Lower lobe of right lung (tissue), 2 donors: ENCODE measurements at places on chromosomes 16 and 17. TPM values are rescaled to one million over a fixed set of nuclear protein-coding genes. Genes with fewer than 3 reads are reported as not detected.

- no peak for DNase-seq
- peak overlapping the region; percentile 46 for H3K4me3 ChIP-seq
- H3K27me3 ChIP-seq = peaks cover 5% of the 10 kb centered on the region
- peaks cover 68% of the 10 kb centered on the region for H3K4me1 ChIP-seq
- H3K36me3 ChIP-seq = peaks cover 5% of the 10 kb centered on the region
- H3K27ac ChIP-seq = peak overlapping the region; percentile 95
These were observed 9.9 kb upstream of the TSPOAP1 start for GRCh38 chr17:58338454-58338840.

- no peak for DNase-seq
- no peak overlapping the region for H3K27ac ChIP-seq
- no peak overlapping the region for H3K4me3 ChIP-seq
- no peaks in the 10 kb centered on the region for H3K27me3 ChIP-seq
- H3K4me1 ChIP-seq = no peaks in the 10 kb centered on the region
These were observed 240.1 kb downstream of the FTO start for GRCh38 chr16:53944025-53944424.

GRCh38 chr17:75998327-75998795, 2.3 kb upstream of the CDK3 start:
- H3K27ac ChIP-seq = peak overlapping the region; percentile 36
- DNase-seq = no peak
- no peaks in the 10 kb centered on the region for H3K27me3 ChIP-seq
- H3K4me1 ChIP-seq = peaks cover 32% of the 10 kb centered on the region
- no peak overlapping the region for H3K4me3 ChIP-seq

GRCh38 chr17:27896701-27897100, 3.5 kb upstream of the LYRM9 start:
- H3K27ac ChIP-seq = no peak overlapping the region
- H3K4me3 ChIP-seq = no peak overlapping the region
- no peak for DNase-seq
- peaks cover 6% of the 10 kb centered on the region for H3K27me3 ChIP-seq
- peaks cover 13% of the 10 kb centered on the region for H3K4me1 ChIP-seq

GRCh38 chr16:67678354-67679023, 11.9 kb downstream of the C16orf86 start:
- H3K36me3 ChIP-seq = peaks cover 23% of the 10 kb centered on the region
- H3K4me3 ChIP-seq = no peak overlapping the region
- no peak for DNase-seq
- H3K27me3 ChIP-seq = no peaks in the 10 kb centered on the region
- peak overlapping the region; percentile 5 for H3K27ac ChIP-seq

DNA sequence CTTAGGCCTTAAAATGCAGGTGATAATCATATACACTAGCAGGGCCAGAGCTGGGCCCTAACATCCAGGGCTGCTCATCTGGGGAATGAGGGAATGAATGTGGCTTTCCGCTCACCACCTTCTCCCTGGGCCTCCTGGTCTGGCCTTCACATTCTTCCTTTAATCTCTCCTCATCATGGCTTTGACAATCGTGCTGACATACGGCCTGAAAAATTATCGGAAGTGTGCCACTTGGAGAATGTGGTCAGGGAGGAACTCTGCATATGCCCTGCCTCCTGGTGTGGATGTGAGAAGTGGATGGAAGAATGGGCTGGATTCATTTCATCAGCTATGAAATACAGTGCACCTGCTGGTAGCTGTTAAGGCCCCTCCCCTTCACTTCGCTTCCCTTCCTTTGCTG, 2.4 kb downstream of the WSCD1 start:
- peaks cover 9% of the 10 kb centered on the region for H3K4me1 ChIP-seq
- H3K27ac ChIP-seq = no peak overlapping the region
- no peaks in the 10 kb centered on the region for H3K36me3 ChIP-seq
- no peak overlapping the region for H3K4me3 ChIP-seq
- H3K27me3 ChIP-seq = peaks cover 27% of the 10 kb centered on the region
- DNase-seq = no peak

GRCh38 chr16:728131-728889, 1.4 kb downstream of the HAGHL start:
- H3K27me3 ChIP-seq = peaks cover 31% of the 10 kb centered on the region
- peaks cover 24% of the 10 kb centered on the region for H3K4me1 ChIP-seq
- H3K27ac ChIP-seq = no peak overlapping the region

GRCh38 chr17:32536736-32537643, 50.2 kb downstream of the CDK5R1 start:
- no peak overlapping the region for H3K27ac ChIP-seq
- no peak overlapping the region for H3K4me3 ChIP-seq
- DNase-seq = no peak
- no peaks in the 10 kb centered on the region for H3K4me1 ChIP-seq
- H3K27me3 ChIP-seq = no peaks in the 10 kb centered on the region

- no peak for DNase-seq
- no peak overlapping the region for H3K4me3 ChIP-seq
- no peaks in the 10 kb centered on the region for H3K36me3 ChIP-seq
- no peak overlapping the region for H3K27ac ChIP-seq
- no peaks in the 10 kb centered on the region for H3K27me3 ChIP-seq
- H3K4me1 ChIP-seq = peaks cover 9% of the 10 kb centered on the region
These were observed 255.3 kb upstream of the CDH11 start for GRCh38 chr16:65377195-65377594.

DNA sequence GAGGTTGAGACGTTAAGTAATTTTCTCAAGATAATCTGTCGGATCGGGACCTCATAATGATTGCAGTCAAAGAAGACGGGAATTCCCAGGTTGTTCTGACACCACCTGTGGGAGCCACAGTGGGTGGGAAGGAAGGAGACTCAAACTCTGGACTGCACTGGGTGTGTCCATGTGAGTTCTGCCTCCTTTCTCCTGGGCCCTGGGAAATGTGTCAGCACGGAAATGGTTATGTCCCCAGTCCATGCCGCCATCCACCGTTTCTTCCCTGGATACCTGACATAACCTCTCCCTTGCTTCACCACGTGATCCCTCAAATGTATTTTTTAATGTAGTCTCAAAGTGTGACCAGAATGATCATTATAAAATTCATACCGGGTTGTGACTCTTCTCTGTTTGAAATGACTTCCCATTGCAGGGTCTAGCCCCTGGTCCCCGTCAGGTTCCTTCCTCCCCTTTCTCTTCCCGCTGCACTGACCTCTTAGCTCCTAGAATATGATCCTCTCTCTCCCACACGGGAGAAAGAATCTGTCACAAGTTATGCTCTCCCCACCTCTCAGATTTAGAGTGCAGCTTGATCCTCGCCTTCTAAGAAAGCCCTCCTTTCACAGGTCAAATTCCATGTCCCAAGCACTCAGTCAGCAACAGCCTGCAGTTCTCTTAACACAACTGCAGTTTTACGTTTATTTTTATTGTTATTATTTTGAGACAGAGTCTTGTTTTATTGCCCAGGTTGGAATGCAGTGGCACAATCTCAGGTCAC, 820.0 kb upstream of the EEF2KMT start:
- no peak for DNase-seq
- H3K27ac ChIP-seq = no peak overlapping the region
- H3K4me3 ChIP-seq = no peak overlapping the region
- H3K27me3 ChIP-seq = no peaks in the 10 kb centered on the region

GRCh38 chr16:4166821-4167220, 50.6 kb upstream of the ADCY9 start:
- DNase-seq = no peak
- no peaks in the 10 kb centered on the region for H3K36me3 ChIP-seq
- no peak overlapping the region for H3K4me3 ChIP-seq
- no peak overlapping the region for H3K27ac ChIP-seq

DNA sequence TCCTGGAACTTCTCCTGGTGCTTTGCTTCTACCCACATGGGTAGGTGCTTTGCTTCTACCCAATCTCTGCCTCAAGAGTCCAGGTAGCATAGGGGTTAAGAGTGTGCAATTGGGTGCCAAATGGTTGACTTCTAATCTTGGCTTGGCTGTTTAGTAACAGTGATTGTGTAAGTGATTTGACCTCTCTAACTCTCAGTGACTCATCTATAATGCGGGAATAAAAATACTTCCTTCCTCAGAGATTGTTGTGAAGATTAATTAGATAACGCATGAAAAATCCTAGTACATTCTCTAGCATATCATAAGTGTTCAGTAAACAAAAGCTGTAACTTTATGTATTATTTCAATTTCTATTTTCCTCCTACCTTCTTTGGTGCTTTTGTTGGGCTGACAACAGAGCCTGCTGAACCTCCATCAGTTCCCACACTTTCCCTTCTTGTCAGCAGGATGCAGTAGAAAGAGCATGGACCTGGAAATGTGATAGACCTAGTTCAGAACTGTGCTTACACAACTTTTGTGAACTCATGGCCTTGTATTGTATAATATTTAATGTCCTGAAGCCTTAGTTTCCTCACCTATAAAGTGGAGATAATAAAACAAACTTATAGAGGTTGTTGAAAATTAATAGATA, 72.9 kb upstream of the SMIM36 start:
- no peaks in the 10 kb centered on the region for H3K36me3 ChIP-seq
- no peak overlapping the region for H3K4me3 ChIP-seq
- H3K27me3 ChIP-seq = no peaks in the 10 kb centered on the region
- no peak for DNase-seq
- peaks cover 36% of the 10 kb centered on the region for H3K4me1 ChIP-seq

DNA sequence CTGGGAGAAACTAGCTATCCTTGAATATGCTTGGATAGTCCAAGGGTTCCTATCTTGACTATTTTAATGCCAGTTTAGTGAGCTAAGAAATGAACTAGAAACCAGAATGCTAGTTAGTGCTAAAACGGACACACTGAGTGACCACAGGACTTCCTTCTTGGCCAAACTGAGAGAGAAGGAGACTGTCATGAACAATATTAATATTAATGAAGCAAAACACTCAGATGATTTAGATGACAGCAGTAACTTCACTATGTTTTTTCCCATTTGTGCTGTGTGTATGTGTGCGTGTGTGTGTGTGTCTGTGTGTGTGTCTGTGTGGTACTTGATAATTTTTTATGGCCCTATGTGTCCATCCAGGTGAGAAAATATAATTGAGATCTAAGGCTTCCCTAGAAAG, 2.2 kb upstream of the ATXN1L start:
- DNase-seq = no peak
- no peak overlapping the region for H3K4me3 ChIP-seq
- peaks cover 15% of the 10 kb centered on the region for H3K4me1 ChIP-seq

DNA sequence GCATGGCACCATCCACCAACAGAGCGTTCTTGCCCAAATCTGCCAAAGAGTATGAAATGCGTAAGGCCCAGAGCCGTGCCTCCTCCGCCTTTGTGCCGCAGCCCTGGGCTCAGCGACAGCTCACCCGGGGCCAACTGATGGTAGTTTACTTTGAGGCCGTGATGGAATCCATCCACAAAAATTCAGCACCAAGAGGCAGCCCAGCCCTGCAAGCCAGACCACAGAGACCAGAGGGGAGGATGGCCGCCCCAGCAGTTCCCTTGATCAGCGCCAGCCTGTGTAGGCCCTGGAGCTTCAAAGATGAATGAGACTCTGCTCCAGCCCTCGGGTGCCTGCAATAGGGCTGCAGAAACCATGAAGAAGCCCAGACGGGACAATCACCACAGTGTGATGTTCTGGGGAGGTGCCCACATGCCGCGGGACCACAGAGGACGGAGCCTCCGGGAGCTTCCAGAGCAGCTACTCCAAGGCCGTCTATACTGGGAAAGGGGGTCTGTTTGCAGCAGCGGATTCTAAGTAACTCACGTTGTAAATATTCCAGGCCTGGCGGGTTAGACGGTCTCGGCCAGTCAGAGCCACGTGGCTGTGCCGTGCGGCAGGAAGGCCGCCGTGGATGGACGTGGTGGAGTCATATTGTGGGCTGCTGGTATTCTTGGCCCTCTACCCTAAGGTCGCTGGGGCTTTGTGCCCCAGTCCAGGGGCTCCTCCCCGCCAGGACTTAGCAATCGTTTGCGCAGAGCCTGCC, 80.3 kb downstream of the RBFOX3 start:
- H3K36me3 ChIP-seq = no peaks in the 10 kb centered on the region
- peaks cover 43% of the 10 kb centered on the region for H3K27me3 ChIP-seq
- peak; percentile 39 for DNase-seq

- no peak overlapping the region for H3K27ac ChIP-seq
- H3K4me3 ChIP-seq = no peak overlapping the region
- no peaks in the 10 kb centered on the region for H3K36me3 ChIP-seq
- H3K4me1 ChIP-seq = peaks cover 15% of the 10 kb centered on the region
- H3K27me3 ChIP-seq = no peaks in the 10 kb centered on the region
These were observed 20.7 kb upstream of the TVP23A start for GRCh38 chr16:10839279-10839666.

- DNase-seq = peak; percentile 53
- peak overlapping the region; percentile 71 for H3K27ac ChIP-seq
- peaks cover 29% of the 10 kb centered on the region for H3K4me1 ChIP-seq
- H3K27me3 ChIP-seq = no peaks in the 10 kb centered on the region
- H3K4me3 ChIP-seq = no peak overlapping the region
These were observed 7.0 kb upstream of the MILR1 start for GRCh38 chr17:64441772-64442540.

DNA sequence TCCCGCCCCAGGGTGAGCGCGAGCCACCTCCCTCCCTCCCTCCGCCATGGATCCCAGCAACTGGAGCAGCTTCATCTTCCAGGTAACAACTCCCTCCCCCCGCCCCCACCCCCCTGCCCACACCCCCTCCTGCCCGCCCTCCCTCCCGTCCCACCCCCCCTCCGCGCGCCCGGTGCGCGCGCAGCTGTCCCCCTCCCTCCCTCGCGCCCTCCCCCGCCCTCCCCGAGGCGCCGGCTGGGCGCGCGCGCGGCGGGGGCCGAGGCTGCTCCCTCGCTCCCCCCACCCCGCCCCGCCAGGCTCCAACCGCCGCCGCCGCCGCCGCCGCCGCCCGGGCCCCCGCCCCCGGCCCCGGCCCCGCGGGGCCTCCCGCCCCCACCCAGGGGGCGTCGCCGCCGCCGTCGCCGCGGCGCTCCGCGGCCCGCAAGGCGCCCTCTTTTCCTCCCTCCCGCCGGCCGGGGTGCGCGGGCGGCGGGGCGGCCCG, at the start of gene MAZ:
TSS of gene MAZ (plus strand) at position 431 of the 481 bp plus-strand sequence. CDS start 173 bp downstream, outside the sequence.
- DNase-seq = no peak
- H3K4me3 ChIP-seq = peak within 1 kb of the TSS; percentile 97
- H3K36me3 ChIP-seq = peaks cover 21% of the 10 kb centered on the region
- no peaks in the 10 kb centered on the region for H3K27me3 ChIP-seq

DNA sequence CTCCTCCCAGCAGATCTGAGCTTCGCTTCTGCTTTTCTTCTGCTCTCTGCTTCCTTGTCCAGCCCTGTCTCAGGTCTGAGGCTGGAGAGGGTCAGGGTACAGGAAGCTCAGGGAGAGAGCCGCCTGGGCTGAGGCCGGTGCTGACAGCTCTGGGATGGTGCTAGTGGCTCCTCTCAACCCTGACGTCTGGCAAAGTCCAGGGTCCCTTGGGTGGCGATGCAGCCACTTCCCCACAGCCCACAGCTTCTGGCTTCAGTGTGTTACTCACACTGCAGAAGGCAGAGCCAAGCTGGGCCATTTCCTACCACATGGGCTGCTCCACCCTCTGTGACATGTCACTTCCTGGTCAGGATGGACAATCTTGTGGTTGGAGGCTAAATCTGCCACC, at the start of gene CD300C:
TSS of gene CD300C (minus strand) at position 273 of the 388 bp plus-strand sequence. CDS start 333 bp downstream, outside the sequence.
- peak; percentile 70 for DNase-seq
- H3K4me3 ChIP-seq = peak within 1 kb of the TSS; percentile 41
- H3K27me3 ChIP-seq = peaks cover 7% of the 10 kb centered on the region

The NPIPB9 gene
- total RNA-seq = 5.5 TPM

The SDF2 gene
- total RNA-seq = 48.8 TPM

The SCGB1C2 gene
- total RNA-seq = not detected

The ZNF18 gene
- total RNA-seq = 7.2 TPM

The PAQR4 gene
- 10.8 TPM for total RNA-seq

The TP53TG3B gene
- total RNA-seq = not detected

The CDRT15 gene
- total RNA-seq = not detected

The CDH8 gene
- 0.71 TPM for total RNA-seq

The TNS4 gene
- total RNA-seq = 0.68 TPM
